ENCODE measurements at places on chromosomes 16 and 17. TPM values are rescaled to one million over a fixed set of nuclear protein-coding genes. Genes with fewer than 3 reads are reported as not detected.

DNA sequence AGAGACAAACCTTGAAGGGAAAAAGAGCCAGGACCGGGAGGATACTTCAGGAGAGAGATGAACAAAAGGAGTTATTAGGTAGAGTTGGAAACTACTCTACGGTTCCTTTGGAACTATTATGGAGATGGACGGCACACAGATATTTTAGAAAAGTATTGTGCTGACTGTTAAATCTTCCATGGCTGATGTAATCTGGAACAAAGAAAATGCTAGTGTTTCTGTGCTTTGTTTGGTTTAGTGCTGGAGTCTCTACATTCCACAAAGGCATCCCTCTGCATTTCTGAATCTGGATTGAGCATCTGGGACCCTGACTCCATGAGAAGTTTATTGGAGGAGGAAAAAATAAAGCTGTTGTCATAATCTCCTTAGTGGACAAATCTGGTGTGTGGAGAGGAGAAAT is 57.2 kb downstream of the RPGRIP1L start:
- no peak for DNase-seq

DNA sequence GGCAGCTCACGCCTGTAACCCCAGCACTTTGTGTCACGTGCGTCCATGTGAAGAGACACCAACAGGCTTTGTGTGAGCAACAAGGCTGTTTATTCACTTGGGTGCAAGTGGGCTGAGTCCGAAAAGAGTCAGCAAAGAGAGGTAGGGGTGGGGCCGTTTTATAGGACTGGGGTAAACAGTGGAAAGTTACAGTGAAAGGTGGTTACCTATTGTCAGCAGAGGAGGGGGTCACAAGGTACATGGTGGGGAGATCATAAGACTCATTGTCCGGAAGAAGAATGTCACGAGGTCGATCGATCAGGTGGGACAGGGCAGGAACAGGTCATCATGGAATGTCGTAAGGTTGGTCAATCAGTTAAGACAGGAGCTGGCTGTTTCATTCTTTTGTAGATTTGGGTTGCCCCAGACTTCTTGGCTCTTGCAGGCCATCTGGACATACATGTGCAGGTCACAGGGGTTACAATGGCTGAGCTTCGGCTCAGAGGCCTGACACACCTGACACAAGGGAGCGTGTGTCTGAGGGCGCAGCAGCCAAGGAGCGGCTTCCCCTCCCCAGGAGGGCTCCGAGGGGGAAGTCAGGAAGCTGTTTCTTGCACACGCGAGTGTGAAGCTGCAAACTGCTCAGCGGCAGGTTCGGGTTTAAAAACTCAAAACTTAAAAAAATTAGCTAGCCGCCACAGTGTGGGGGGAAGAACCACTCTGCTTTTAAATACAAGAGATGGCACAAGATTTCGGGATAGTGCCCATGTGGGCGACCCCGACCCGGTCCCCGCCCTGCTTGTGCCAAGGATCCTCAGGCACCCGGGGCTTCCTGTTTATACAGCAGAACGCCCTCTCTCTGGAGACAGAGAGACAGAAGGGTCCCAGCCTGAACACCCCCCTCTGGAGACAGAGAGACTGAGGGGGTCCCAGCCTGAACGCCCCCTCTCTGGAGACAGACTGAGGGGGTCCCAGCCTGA is 12.4 kb upstream of the TEX19 start:
- DNase-seq, result no peak

GRCh38 chr16:22262460-22262859 is 34.7 kb upstream of the POLR3E start:
- DNase-seq, result no peak

DNA sequence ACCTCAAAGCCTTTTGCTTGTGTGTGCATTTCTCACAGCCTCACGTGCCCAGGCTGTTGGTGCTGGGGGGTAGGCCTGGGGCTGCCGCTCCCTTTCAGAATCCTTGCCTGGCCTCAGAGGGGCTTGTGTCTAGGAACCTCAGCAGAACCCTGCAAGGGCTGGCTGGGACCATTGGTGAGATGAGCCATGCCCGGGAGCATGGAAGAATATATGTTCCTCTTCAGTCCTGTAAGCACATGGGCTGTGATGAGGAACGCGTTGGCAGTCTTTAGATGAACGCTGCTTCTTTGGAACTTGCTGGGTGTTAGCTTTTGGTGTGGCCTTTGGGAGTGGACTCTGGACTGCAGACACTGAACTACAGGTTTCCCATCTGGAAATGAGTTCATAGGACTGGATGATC is 32.0 kb upstream of the SLC5A10 start:
- no peak for DNase-seq

- DNase-seq, result peak; percentile 69
Measured at GRCh38 chr17:44118427-44119050, 4.9 kb downstream of the HDAC5 start.

- peak; percentile 58 for DNase-seq
Measured at GRCh38 chr17:29577385-29578211, 9.1 kb downstream of the TP53I13 start.

Gene TMIGD1
- total RNA-seq, result not detected

Gene EVPL
- total RNA-seq, result 0.26 TPM

Measured in H7 (cell line).